COLO829 (cell line): ENCODE measurements at places on chromosomes 2 and 18.

GRCh38 chr2:113974727-113975126 is 84.8 kb downstream of the ACTR3 start:
- no peak for DNase-seq

- no peak for DNase-seq
Measured at GRCh38 chr2:121398853-121399252, 113.9 kb upstream of the TFCP2L1 start.

DNA sequence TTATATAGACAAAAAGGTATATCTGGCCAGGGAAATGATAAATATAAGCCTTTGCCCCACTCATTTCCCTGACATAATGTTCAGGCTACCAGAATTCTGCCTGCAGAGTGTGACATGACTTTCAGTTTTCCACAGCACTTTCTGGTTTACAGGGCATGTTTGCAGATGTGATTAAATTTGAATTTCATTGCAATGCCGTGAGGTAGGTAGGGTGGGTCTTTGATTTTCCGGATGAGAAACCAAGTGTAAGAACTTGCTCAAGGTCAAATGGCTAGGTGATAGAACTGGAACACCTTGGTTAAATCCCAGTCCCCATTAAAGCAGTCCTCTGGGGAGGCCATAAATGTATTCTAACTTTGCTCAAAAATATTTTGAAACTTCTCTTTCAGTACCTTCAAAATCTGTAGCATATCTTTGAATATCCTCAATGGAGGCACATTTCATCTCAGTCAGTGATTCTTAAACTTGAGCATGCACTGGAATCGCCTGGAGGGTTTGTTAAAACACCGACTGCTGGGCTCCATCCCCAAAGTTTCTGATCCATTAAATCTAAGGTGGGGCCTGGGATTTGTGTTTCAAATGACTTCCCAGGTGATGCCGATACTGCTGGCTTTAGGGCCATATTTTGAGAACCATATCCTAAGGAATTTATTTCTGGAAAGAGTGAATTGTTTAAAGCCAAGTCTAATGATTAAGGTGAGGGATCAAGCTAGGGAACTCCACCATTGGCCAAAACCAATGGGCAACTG is 35.0 kb downstream of the MRPL33 start:
- no peak for DNase-seq

- DNase-seq: no peak
Measured at GRCh38 chr2:12412898-12413305, 303.8 kb upstream of the TRIB2 start.

- no peak for DNase-seq
Measured at GRCh38 chr2:239485622-239486021, 84.8 kb upstream of the HDAC4 start.
